ENCODE measurements at places on chromosomes 4 and X.

GRCh38 chr4:78644744-78645330 is 93.3 kb downstream of the ANXA3 start:
- DNase-seq: peak; percentile 90

GRCh38 chrX:101257448-101258258 is 33.5 kb downstream of the TAF7L start:
- no peak for DNase-seq

- no peak for DNase-seq
These were observed 235.9 kb downstream of the SHOX start for GRCh38 chrX:866441-866990.

DNA sequence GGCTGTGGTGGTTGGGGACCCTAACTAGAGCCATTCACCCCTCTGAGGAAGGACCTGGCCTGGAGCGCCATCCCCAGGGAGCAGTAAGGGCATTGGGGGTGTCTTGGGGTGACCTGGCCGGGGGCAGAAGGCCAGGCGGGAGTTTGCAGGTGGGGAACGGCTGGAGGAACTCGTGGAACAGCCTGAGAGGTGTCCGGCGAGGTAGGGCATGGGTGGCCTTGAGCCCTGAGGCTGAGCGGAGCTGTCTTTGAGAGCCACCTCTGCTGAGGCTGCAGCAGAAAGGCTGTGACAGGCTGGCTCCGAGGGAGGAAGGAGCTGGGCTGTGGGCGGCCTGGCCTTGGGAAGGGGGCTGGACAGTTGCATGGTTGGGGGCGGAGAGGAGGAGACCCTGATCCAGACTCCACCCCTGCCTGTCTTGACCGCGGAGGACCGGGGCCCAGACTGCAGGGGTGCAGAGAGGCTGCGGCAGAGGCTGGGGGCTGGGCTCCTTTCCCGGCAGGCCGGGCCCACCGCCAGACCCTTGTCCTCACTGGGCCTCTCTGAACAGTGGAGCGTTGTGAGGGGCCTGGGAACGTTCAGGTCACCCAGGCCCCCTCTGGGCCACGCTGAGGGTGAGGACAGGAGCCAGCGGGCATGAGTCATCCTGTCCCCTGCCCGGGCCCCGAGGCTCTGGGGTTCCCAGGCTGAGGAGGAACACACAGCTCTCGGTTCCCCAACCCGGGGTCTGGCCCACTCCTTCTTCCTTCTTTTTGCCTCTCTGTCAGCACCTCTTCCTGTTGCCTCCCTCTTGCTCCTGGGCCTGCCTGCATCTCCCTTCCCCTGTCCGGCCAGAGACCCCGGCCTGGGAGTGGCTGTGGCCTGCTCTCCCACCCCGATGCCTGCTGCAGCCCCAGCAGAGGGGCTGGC is 8.1 kb downstream of the SH3BP2 start:
- DNase-seq: peak; percentile 54

- DNase-seq: no peak
These were observed 30.9 kb upstream of the PPA2 start for GRCh38 chr4:105504744-105505143.

DNA sequence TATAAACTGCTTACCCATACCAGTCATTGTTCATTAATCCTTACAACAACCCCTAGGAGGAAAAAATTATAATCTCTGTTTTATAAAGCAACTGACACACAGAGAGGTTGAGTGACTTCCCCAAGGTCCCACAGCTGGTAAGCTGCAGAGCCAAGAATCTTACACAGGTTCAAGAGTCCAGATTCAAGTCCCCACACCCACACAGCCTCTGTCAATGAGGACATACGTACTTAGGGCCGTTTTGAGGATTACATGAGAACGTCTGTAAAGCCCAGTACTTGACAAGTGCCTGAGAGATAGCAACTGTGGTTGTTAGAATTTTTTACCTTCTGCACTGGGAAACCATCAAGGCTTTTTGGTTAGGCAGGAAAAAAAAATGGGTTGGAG is 556 bp upstream of the SLC25A43 start:
- no peak for DNase-seq

DNA sequence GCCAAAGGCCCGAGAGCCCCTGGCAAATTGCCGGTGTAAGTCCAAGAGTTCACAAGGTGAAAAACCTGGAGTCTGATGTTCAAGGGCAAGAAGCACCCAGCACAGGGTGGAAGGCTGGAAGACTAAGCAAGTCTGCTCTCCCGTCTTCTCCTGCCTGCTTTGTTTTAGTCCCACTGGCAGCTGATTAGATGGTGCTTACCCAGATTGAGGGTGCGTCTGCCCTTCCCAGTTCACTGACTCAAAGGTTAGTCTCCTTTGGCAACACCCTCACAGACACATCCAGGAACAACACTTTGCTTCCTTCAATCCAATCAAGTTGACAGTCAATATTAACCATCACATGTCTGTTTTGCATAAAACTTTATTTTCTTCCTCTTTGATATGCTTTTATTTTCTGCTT is 157.4 kb downstream of the HS3ST1 start:
- DNase-seq: no peak

DNA sequence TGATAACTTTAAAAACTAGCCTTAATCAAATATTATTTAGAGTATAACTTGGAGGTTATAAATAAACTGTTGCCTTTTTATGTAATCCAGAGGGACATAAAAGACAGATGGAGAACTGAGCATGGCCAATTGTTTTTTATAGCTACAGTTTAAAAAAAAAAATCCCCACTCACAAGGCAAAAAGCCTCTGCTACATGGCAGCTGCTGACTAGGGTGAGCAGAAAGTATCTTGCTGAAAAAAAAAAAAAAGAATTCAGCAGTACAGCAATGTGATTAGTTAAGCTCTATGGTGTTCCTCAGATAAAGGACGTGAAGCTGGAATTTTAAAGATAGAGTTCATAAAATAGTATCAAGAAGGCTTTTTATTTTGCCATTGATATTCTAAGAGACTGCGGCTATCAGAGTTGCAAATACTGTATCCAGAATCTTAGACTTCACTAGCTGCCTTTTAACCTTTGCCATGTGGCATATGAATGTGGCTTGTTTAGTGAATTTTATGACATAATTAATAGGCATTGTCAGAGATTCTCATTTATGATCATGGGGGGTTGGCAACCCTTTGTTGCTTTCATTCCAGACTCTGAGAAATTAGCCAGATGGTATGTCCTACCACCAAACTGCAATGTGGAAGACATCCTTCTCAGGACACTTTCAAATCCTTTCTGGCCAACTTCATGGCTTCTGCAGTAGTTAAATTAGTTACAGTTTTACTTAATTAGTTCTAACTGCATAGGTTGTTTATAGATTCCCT is 498.0 kb downstream of the STPG2 start:
- DNase-seq: no peak

DNA sequence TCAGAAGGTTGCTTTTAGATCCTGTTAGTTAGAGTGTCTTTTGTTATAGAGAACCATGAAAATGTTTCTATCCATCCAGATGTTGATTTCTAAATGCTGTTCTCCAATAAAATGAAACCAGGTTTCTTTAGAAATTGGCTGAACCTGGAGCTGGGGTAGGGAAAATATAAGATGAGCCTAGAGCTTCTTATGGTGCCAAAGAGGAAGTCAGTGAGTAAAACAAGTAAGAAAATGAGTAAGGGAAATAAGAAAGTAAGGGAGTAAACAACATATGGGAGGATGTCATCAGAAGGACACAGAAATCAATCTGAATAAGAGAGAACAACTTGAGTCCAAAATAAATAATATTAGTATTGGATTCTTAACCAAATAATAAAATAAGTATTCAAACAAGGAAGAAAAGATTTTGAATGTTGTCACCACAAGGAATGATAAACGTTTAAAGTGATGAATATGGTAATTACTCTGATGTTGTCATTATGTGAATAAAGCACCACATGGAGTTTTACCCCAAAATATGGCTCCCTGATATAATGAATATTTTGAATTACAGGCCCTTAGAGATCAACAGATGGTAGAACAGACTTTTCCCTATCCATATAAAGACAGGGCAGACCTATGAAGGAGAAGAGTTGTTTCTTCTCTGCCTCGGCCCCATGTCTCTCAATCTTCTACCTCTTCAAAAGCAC is 506.1 kb downstream of the IL15 start:
- DNase-seq: peak; percentile 34

GRCh38 chr4:177737387-177737940 is 295.2 kb upstream of the AGA start:
- DNase-seq: no peak

DNA sequence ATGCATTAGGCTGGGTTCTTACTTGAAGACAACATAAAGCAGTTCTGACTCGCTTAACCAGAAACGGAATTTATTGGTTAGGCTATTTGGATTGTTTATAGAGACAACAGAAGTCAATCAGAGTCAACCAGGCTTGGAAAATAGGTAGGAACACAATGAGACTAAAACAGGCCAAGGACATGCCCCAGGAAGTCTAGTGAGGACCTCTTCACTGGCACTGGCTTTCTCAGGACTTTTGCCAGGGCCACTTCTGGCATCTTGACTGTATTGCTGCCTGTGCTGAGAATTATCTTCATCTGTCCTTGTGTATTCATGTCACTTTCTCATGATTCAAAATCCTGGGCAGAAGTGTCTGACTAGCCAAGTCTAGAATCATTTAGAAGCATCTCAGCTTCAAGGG is 19.6 kb downstream of the PGAM4 start:
- no peak for DNase-seq

DNA sequence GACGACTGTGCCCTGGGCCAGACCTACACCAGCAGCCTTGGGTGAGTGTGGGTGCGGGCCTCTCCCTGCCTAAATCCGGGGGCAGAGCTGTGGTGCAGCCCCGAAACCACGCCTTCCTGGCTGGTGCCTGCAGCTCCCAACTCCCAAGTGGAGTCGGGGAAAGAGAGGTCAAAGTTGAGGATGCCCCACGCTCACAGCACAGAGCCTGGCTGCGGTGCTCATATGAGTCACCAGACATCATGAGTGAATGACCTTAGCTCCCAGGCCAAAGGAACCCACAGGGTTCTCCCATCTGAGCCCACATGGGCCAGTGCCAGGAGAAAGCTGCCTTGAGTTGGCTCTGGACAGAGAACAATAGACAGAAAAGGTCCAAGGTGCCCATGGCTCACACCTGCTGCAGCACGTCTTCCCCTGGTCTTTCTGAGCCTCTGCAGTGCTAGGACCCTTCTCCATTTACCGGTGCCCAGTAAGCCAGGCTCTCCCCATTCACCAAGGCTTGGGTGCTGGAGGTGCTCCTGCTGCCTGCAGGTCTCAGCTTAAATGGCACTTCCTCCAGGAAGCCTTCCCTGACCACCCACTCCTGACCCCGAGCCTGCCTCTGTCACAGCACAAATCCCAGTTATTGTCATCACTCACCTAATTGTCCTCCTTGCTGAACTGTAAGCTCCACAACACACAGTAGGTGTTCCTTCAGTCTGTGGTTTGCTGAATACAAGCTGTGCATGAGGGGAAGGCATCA is 224.2 kb downstream of the AFAP1 start:
- DNase-seq: no peak

DNA sequence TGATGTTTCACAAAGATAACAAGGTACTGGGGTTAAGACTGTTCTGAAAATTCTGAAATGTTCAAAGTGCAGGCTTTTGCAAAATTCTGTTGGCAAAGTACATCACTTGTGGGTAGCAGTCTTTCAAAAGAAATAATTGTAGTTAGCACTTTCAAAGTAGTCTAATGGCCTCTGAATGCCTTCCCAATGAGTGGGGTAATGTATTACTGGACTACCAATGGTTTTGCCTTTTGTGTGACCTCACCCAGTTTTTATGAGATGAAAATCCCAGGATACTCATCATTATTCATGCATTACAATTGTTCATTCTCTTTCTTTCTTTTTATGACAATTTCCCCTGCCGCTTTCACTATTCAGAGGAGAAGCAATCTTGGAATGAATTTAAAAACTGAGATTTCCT is 686.1 kb downstream of the GLUD2 start:
- DNase-seq: no peak

DNA sequence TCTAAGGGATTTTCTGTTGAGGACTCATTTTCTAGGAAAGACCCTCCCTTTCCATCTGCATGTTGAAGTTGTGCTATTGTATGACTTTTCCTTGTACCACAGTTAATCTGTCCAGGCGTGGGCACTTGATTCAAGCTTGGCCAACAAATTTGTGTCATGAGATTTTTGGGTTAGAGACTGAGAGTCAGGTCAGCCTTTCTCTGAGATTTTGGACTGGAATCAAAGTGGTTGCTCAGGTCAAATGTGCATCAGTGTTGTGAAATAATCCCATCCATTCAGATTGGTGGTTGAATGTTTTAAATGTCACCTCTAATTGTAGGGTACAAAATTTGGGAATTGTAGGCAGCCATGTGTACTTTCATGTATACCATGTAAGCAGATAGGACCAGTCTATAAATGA is 545.2 kb upstream of the IGFBP7 start:
- DNase-seq: no peak

- peak; percentile 14 for DNase-seq
These were observed 92.0 kb upstream of the CBR4 start for GRCh38 chr4:169102026-169102425.

GRCh38 chr4:119210775-119211174 is 1.7 kb upstream of the USP53 start:
- no peak for DNase-seq

GRCh38 chr4:176775338-176775737 is 17.4 kb downstream of the VEGFC start:
- no peak for DNase-seq

DNA sequence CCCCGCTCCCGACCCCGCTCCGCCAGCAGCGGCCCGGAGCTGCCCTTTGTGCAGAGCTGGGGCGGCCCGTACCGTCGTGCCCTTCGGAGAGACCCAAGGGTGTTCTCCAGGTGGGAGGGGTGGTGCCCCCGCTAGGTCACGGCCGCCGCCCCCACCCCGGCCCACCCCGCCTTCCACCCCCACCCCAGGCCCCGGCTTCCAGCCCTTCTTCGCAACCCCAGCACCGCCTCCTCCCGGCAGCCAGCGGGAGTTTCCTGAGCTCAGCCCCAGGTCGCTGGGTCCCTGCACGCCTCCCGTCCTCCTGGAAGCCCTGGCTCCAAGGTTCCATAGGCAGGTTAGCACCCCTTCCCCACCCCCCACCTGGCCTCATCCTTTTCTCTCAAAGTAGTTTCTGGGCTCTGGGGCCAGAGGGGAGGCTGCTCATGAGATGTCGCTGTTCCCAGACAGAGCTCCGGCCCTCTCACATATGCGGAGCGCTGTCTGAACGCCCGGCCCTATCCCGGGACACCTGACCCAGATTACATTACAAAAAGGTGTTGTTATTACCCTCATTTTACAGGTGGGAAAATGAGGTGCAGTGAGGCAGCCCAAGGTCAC is 25.2 kb upstream of the FGFR3 start:
- DNase-seq: peak; percentile 31

GRCh38 chr4:42262701-42263490 is 110.4 kb upstream of the BEND4 start:
- peak; percentile 72 for DNase-seq

GRCh38 chr4:3067473-3068001 is 6.8 kb downstream of the HTT-AS start:
- DNase-seq: no peak

GRCh38 chr4:142365391-142365790 is 480.7 kb downstream of the INPP4B start:
- DNase-seq: no peak

- DNase-seq: no peak
These were observed 91.9 kb upstream of the SH3RF1 start for GRCh38 chr4:169362607-169363006.

GRCh38 chr4:132593717-132594400 is 555.2 kb upstream of the PCDH10 start:
- no peak for DNase-seq

GRCh38 chrX:17930850-17931249 is 69.8 kb upstream of the RAI2 start:
- DNase-seq: no peak
